Left forelimb (tissue), 1 donor: ENCODE measurements at places on chromosomes 11 and 22.

DNA sequence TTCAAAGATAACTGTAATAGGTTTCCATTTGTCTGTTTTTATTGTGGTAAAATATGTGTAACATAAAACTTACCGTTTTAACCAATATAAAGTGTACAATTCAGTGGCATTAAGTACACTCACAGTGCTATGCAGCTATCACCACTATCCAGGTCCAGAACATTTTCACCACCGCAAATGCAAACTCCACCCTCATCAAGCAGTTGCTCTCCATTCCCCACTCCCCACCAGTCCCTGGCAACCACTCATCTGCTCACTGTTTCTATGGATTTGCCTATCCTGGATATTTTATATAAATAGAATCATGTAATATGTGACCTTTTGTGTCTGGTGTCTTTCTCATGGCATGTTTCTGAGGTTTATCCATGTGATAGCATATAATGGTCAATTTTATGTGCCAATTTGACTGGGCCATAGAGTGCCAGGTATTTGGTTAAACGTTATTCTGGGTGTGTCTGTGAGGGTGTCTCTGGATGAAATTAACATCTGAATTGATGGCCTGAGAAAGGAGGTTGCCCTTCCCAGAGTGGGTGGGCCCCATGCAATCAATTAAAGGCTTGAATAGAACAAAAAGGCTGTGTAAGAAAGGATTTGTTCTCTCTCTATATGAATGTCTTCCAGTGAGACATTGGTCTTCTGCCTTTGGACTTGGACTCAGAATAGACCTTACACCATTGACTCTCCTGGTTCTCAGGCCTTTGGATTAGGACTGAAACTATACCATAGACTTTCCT lies 17.2 kb upstream of the SMCO4 start:
- DNase-seq, result no peak

DNA sequence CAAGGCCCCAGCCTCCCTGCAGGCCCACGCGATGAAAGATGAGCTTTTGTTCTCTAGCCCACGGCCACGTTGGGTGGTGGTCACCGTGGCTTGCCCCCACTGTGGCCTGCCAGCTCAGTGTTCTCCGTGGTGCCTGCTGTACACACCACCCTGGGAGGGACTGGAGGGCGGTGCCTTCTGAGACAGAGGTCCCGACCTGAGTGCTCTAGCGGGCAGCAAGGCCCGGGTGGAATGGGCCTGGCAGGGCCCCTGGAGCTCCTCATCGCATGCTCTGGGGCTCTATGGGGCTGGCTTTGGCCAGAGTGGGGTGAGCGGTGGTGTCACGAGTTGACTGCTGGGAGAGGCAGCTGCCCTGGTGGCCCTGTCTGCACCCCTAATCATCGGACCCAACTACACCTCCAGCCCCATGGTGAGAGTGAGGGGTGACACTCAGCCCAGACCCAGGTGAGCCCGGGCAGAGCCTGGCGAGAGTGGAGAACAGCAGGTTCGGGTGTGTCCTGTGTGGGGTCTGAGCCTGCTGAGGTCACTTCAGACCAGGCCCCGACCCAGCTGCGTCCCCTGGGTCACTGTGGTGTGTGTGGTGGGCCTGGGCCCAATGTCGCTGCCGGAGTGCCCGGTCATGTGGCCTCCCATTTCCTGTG lies 541.9 kb downstream of the TBC1D22A start:
- peak; percentile 60 for DNase-seq

GRCh38 chr22:19082101-19082500 lies 40.1 kb downstream of the DGCR2 start:
- no peak for DNase-seq

DNA sequence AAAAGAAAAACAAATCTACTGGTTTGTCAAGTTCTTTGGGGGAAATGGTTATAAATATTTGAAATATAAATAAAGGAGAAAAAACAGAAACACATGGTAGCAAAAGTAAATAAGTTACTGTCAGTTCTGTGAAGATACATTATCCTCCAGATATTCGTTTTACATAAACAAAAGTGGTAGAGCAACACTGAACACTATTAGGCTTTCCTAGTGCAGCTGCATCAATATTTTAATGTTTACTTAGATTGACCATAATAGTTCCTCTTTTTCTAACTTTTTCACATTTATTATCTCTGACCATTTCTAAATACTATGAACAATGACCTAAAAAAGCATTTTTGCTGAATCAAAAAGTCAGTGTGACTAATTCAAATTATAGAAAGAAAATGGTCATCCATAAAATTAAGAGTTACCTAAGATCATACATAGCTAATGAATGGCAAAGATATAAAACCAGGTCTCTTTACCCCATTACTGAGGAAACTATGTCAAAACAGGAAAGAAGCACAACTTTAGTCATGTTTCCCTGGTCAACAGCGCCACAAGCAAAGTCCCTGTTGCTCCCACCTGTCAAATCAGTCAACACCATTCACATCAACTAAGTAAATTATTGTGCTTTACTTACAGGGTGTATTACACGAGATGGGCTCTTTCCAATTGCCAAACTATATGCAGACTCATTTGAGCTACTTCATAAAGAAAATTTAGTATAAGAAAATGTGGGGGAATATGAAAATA lies 38.5 kb downstream of the SBF2 start:
- no peak for DNase-seq

DNA sequence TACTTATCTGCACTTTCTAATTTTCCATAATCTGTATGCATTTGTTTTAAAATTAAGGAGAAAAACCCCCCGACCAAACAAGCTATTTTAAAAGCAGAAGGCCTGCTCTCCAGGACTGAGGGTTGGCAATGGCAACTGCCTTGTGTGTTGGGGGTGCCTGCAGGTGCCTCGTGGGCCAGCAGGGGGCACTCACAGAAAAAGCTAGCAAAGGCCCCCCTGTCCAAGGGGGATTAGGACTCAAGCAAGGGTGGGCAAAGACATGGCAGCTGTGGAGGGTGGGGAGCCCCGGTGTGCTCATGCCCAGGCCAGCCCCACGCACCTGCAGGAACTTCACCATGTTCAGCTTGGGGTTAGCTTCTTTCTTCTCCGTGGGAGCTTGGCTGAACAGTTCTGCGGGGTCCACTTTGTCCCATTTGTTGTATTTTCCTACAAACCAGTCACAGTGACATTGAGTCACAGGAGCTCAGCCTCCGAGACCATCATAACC lies 10.3 kb downstream of the TOP3B start:
- DNase-seq, result no peak

DNA sequence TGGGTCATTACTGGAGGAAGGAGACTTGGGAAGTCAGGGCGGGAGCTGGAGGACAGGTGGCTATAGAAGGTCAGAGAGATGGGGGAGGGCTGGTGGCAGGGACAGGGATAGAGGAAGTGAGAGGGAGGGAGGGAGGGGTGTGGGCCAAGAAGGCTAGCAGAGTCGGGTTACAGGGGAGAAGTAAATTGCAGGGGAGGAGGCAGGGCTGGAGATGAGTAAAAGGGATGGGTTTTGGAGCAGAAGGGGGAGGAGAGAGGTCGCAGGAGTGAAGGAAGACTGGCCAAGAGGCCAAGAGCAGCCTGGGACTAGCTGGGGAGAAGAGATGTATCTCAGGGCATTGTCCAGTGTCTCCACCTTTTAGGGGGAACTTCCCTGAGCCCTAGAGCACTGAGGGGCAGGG lies 33.0 kb downstream of the LRRC10B start:
- no peak for DNase-seq

DNA sequence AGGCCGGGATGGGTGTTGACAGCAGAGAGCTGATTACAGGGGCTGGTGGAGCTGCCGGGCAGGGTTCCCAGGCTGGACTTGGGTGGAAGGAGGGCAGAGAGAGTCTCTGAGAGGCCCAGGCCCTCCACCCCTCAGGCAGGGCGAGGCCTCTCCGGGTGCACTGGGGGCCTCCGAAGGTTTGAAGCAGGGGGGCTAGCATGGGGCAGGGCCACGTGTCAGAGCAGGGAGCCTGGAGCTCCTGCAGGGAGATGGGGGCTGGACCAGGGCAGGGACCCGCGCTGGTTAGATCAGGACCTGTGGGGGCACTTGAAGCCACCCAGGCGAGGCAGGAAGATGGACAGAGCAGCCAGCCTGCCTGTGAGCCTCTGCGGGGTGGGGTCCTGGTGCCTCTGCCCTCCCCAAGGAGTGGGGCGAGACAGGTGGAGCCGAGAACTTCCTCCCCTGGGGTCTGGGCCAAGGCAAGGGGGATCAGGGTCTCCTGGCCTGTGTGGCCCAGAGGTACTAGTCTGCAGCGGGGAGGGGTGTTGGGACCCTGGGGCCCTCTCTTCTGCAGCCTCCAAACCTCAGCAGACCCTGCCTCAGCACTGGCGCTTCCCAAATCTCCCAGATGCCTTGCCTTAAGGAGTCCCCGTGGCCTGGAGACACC lies 911 bp downstream of the PANX2 start:
- DNase-seq, result no peak

DNA sequence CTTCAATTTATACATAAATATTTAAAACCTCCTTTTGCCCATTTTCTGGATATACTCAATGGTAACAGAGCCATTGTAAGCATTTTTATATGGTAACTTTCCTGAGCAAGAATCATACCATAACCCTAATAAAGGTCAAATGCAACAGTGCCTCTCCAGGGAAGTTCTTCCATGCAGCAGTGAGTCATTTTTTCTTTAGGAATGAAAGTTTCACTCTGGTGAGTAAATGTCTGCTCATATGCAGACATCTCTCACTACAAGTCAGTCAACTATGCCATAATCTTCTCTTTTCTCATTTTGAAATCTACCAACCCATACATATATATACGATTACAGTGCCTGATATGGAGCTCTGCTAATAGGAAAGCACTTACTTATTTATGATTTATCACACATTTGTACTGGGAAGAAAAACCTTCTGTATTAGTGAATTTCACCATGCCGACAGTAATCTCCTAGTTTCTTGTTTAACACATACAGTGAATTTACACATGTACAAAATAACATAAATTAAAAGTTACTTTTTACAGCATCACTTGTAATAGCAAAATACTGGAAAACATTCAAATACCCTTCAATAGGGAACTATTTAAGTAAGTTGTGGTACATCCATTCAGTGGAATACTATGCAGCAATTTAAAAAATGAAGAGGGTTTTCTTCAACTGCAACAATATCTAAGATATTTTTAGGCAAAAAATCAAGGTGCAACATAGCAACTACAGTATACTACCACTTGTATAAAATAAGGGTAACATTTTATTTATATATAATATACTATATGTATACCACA lies 16.0 kb downstream of the STK33 start:
- DNase-seq, result no peak

DNA sequence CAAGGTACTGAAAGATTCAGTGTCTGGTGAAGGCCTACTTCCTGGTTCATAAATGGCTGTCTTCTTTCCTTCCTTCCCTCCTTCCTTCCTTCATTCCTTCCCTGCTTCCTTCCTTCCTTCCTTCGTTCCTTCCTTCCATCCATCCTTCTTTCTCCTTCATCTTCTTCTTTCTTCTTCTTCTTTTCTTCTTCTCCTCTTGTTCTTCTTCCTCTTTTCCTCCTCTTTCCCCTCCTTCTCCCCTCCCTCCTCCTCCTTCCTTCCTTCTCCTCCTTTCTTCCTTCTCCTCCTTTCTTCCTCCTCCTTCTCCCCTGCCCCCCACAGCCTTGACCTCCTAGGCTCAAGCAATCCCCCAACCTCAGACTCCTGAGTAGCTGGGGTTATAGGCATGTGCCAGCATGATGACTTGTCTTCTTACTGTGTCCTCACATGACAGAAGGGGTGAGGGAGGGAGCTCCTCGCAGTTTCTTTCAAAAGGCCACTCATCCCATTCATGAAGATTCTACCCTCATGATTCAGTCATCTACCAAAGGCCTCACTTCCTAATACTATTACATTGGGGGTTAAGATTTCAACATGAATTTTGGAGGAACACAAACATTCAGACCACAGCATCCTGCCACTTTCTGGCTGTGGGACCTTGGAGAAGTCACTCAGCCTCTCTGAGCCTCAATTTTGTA lies 22.6 kb upstream of the CCDC134 start:
- no peak for DNase-seq

DNA sequence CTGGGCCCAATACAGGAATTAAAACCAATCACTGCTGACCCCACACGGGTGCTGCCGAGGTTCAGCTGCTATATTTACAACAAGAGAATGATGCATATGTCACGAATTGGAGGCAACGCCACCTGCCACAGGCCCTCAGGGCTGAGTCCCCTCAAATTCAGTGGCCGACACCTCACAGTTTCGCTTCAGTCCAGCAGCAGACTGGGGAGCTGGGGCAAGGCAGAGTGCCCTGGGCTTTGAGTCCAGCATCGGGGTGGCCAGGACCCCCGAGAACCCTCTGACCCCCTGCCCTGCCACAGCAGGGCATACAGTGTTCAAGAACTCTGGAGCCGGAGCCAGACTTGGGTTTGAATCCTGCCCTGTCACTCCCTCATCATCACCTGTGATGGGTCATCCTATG lies 247.2 kb downstream of the CTTN start:
- no peak for DNase-seq

- no peak for DNase-seq
Observed at GRCh38 chr11:35780951-35781860, 118.6 kb downstream of the TRIM44 start.

GRCh38 chr11:13080861-13081260 lies 71.7 kb downstream of the RASSF10 start:
- DNase-seq, result no peak

GRCh38 chr11:59810911-59811259 lies 307 bp upstream of the MRPL16 start:
- no peak for DNase-seq

DNA sequence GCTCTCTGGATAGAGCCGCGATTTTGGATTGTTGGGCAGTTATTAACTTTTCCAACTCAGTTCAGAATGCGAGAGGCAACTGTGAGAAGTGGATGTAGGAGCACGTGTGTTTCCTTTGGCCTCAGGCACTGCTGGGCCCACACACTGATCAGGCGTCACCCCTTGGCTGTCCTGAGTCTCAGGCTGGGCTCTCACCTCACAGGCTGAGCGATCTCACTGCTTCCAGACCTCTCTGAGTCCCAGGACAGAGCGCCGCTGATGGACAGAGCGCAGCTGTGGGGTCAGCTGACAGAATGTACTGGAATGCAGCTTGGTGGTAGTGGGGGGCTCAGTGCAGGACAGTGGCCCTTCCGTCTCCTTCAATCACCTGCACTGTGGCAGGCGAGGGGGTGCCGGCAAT lies 516.2 kb downstream of the TBC1D22A start:
- DNase-seq, result no peak

DNA sequence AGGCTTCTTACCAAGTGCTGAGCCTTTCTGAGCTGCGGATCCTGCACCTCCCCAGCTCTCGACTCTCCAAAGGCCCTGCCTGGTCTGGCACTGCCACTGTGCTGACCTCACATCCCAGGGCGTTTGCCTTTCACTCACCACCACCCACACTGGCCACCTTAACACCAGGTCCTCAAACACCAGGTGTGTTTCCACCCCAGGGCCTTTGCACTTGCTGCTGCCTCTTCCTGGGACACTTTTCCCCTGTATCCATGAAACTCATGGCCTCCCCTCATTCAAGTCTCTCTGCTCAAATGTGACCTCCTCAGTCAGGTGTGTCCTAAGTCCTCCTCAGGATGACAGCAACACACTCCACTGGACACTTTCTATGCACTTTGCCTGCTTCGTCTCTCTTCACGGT lies 51.4 kb upstream of the ANO1 start:
- no peak for DNase-seq

- no peak for DNase-seq
Observed at GRCh38 chr11:77067861-77068443, 1.2 kb downstream of the CAPN5 start.

- DNase-seq, result no peak
Observed at GRCh38 chr11:70422692-70423522, 24.6 kb downstream of the CTTN start.
